ENCODE measurements at places on chromosomes 11 and 22. TPM values are rescaled to one million over a fixed set of nuclear protein-coding genes. Genes with fewer than 3 reads are reported as not detected.

NPAS4 gene
- 0.08 TPM for total RNA-seq

PLCB3 gene
- total RNA-seq: 44.7 TPM

OR52I2 gene
- total RNA-seq: not detected

- no peak for DNase-seq
These were observed 285.1 kb downstream of the TBC1D22A start for GRCh38 chr22:47047321-47048122.

DNA sequence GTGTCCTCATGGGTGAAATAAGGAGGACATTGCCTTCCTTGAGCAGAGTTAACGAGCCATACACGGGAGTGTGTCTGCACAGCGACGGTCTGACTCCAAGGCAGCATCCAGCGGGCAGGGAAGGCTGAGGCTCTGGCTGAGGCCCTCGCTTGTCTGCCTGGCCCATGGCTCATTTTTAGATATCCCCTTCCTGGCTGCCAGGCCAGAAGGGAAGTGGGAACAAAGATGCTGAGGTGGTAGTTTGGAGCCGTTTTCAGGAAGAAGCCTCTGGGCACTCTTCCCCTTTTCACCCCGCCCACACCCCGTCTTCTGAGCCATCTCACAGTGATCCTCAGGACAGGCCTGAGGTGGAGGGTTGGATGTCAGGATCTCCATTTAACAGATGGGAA lies 3.0 kb upstream of the SLCO2B1 start:
- no peak for DNase-seq

DNA sequence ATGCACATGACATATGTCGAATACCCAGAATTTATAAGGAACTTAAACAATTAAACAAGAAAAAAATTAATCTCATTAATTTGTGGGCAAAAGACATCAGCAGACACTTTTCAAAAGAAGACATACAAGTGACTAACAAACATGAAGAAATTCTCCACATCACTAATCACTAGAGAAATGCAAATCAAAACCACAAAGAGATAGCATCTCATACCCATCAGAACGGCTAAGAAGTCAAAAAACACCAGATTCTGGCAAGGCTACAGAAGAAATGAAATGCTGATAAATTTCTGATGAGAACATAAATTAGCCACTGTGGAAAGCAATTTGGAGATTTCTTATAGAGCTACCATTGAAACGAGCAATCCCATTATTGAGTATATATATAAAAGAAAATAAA lies 210.6 kb upstream of the LUZP2 start:
- DNase-seq: no peak

- no peak for DNase-seq
These were observed 1290.9 kb downstream of the BRD1 start for GRCh38 chr22:48536541-48537342.

- DNase-seq: peak; percentile 85
These were observed 2.6 kb upstream of the VWCE start for GRCh38 chr11:61297746-61298145.
